Stimulated activated CD4-positive, alpha-beta T cell treated with anti-CD3 and anti-CD28 coated beads, Interleukin-15, amount 100 ng/mL, for 1 hour (primary cell): ENCODE measurements at places on chromosomes 6 and 20.

- DNase-seq = peak; percentile 50
Measured at GRCh38 chr20:62791301-62792181, 4.7 kb upstream of the MRGBP start.

DNA sequence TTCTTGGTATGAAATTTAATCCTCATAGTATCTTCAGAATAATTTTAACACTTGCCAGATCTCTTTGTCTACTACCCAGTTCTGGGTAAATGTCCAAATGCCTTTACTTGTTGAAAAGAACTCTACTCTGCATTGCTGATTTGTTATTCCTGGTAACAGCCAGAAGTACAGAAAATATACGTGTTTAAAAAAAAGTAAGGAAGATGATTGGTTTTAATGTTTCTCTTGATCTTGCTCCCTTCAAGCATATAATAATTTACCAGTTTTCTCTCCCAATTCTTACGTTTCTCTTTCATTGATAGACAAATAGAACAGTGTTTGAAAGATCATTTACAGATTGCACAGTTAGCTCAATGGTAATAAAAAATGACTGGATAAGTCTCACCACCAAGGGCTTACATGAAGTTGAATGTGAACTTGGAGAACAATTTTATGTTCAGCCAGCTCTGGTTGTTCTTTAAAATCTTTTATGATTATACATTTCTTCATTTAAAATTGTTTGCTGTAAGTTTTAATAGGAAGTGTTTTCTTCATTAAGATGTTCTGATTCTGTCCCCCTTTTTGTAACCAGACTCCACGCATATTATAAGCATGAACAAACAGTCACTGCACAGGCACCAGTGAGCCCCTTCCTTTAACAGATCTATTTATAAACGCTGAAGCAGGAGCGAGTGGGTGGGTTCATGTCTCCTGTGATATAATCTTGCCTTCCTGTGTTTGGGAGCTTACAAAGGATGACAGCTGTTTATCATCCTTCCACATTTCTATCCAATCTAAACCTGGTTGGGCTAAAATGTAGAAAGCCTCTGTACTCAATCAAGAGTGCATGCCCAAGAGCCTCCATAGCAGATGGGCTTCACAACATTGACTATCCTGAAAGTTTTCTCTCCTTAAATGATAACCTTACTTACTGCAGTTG, 299.5 kb downstream of the PRL start:
- DNase-seq = no peak

- DNase-seq = no peak
Measured at GRCh38 chr20:56205346-56205745, 43.2 kb upstream of the MC3R start.

DNA sequence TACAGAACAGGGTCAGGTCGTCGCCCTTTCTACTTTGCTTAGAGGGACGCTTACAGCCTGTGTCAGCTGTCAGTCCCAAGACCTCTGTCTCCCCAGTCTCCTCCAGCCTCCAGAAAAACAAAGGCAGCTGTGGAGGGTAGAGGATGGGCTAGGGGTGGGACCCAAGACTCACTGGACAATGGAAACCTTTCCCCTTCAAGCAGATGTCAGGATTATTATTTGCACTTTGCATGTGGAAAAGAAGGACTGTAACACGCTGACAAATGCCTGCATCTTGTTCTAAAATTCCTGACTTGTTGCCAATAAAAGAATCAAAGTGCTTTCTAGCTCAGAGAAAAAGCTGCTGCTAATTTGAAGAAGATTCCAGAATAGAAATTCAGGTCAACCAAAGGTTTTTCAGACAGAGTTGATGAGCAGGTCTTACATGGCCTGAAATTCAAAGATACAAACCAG, 58.7 kb downstream of the SNX5 start:
- no peak for DNase-seq

DNA sequence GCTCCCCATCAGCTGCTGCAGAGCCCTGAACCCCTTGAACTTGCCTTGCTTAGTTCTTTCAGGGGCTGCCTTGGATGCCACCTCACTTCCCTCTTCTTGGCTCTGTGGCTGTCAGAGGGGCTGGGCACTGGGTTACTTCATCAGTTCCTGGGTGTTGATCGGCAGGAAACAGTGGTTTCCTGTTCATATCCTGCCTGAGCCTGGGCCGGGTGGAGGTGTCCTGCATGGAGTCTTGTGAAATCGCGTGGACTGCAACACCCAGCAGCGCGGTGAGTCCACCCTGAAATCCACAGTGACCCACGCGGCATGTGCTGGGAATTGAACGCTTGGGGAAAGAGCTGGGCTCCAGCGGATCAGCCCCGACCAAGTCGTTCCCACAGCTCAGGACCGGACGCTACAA, 97.5 kb downstream of the CDH26 start:
- DNase-seq = peak; percentile 10

GRCh38 chr6:159074876-159075275, 30.1 kb upstream of the TAGAP start:
- DNase-seq = no peak

- DNase-seq = no peak
Measured at GRCh38 chr20:16283978-16284377, 289.3 kb downstream of the KIF16B start.

GRCh38 chr6:159404296-159404695, 235.1 kb downstream of the FNDC1 start:
- DNase-seq = no peak

- no peak for DNase-seq
Measured at GRCh38 chr6:169168706-169169105, 84.9 kb downstream of the THBS2 start.

DNA sequence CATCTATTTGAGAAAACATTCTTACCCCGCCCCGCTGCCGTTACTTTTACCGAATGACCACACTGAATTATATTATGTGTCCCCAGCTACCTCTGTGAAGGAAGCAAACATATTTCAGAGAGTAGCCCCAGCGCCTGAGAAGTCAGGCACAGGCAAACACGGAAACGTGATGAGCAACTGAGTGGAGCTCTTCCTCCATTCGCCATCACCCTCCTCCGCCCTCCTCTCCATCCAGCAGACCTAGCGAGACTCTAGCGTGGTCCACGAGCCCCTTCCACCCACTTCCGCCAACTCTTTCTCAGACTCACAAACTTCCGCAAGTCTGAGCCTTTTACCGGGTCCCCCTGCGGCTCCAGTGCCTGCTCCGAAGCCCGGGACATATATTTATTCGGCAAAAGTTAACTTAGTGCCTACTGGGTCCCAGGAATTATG, 582 bp downstream of the SNRPB start:
- DNase-seq = peak; percentile 40

DNA sequence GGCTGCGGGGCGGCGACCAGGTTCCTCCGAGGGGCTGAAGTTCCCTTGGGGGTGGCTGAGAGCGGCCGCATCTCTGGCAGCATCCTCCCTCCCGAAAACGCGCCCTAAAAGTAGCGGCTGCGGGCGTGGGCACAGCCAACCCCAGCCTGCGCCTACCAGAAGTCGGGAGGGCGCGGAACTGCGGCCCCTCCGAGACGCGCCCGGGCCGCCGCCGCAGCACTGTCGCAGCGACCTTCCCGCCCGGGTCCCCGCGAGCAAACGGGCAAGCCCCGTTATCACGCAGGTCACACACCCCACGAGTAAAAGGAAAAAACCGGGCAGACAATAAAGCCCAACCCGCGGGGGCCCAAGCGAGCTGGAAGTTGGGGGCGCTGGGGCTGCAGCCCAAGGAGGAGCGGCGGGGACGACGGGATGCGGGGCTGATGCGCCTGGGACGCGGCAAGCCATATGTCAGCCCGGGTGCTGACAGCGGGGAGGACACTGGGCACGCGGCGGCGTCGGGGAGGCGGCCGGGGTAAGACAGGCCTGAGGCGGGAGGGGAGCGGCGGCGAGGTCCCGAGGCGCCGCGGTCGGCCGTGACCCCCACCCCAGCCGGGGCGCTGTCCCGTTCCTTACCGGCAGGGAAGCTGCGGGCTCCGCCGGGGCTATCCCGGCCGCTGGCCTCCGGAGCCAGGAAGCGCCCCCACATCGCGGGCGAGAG, 659 bp downstream of the CEP85L start:
- DNase-seq = peak; percentile 35

- DNase-seq = no peak
Measured at GRCh38 chr6:21824431-21825177, 231.1 kb downstream of the SOX4 start.

DNA sequence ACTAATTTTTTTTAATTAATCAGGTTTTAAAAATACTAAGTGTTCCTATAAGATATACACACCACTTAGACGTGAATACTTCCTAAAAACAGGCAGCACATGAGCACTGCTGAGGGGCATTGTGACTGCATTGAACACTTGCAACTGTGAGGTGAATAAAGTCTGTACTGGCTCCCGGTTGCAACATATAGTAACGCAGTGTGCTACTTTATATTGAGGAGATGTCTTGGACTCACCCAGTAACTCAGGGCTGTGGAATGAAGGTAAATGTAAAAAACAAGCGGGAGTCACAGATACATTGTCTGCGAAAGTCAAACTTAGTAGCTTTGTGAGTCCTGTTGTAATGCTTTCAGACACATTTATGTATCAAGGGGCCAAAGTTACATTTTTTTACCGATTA, 17.0 kb upstream of the HLA-A start:
- no peak for DNase-seq

DNA sequence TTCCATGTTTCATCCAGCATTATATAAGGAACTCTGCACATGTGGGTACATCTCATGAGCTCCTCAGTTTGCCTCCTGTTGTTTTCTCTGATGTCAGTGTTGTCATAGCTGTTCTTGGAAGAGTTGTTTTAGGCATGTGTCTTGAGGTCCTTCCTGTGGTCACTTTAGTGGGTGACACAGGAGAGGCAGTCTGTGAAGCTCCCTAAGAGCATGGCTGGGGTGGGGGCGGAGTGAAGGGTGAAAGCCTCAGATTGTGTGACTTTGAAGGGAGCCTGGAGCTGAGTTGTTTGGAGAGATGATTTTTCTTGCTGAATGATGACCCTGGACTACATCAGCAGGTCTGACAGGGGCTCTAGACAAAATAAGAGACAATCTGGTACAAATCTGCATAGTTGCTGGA, 37.7 kb downstream of the PPP1R14C start:
- DNase-seq = no peak

- no peak for DNase-seq
Measured at GRCh38 chr6:149169761-149170511, 147.6 kb upstream of the TAB2 start.

DNA sequence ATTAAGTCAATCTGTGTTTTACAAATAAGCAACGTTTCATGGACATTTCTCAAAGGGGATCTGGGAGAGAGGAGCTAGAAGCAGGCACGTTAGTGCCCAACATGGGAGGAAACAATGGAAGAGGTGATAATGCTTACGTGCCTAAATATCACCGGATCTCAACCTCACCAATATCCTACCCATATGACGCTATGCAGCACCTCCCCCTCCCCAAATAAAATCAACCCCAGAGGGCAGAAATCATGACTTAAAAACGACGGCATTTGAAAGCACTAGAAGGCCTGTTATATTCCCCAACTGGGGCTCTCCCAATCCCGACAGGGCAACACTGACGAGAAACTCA, 425 bp downstream of the HBS1L start:
- DNase-seq = no peak

DNA sequence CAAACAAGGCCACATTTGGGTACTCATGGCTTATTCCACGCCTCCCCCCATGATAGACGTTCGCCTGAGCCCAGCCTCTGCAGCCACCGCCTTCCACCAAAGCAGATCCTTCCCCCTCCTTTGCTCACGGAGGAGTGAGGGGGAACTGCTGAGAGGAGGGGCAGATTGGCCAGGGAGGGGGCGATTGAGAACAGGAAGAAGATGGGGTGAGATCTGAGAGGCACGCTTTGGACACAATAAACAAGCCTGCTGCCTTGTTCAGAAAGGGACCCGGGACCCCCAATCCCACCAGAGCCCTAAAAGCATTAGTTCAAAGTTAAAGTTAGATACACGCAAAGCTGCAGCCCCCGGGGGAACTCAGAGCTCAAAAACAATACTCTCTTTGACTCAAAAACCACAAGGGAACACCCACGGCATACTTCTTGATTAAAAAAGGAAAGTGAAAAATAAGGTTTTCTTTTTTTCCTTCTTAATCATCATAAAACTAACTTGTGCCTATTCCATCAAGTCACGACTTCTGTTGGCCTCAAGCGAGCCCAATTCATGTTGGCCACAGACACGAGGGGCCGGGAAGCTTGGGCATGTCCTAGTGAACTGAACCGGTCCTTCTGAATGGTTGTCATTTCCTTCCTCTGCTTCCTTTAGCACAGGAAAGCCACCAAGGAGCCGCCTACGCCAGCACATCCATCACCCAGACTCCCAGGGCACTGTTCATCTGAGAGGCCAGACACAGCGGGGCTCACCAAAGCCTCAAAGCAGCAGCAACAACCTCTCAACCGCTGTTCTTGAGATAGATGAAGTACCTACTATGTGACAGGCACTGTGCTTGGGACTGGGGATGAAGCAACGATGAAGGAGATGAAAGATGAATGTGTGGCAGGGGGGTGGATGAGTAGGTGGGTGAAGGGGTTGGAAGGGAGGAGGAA, 44.7 kb downstream of the NFATC2 start:
- peak; percentile 30 for DNase-seq

GRCh38 chr6:131023834-131024504, 39.1 kb downstream of the EPB41L2 start:
- DNase-seq = no peak

DNA sequence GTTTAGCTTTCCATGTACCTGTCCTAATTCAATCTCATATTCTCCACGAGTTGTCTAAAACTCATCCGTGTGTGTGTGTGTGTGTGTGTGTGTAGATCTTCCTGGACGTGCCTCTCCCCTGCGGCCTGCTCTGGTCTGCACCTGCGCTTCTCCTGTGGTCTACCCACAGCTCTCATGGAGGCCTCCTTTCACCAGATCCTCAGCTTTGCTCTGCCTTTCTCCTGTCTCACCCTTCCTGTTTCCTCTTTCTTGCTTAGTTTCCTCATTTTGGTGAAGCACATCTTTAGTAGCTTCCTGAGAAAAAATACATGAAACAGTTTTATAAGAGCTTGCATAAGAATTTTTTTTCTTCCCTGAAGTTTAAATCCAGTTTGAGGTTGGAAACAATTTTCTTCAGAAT, 18.1 kb downstream of the SLX4IP start:
- DNase-seq = no peak

DNA sequence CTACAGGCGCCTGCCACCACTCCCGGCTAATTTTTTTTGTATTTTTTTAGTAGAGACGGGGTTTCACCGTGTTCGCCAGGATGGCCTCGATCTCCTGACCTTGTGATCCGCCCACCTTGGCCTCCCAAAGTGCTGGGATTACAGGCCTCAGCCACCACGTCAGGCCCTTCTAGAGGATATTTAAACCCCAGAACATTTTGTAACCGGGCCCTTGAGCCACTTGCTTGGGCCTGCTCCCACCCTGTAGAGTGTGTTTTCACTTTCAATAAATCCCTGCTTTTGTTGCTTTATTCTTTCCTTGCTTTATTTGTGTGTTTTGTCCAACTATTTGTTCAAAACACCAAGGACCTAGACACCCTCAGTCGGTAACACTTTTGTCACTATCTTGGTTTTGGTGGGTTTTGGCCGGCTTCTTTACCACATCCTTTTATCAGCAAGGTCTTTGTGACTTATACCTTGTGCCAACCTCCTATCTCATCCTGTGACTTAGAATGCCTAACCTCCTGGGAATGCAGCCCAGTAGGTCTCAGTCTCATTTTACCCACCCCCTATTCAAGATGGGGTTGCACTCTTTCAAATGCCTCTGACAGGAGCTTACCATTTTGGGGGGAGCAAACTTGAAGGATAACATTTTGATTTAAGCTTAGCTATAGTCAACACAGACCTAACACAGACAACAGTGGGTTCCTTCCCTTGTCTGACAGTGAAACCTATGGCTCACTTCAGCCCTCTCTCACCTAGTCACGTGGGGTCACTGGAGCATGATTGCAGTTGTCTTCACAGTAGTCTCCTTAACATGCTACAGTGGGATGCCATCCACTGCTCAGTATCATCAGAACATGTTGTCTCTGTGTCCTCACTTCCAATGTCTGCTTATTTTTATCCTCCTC, 27.9 kb upstream of the KIF6 start:
- DNase-seq = no peak
